H54 (cell line): ENCODE measurements at places on chromosomes 12 and 14.

DNA sequence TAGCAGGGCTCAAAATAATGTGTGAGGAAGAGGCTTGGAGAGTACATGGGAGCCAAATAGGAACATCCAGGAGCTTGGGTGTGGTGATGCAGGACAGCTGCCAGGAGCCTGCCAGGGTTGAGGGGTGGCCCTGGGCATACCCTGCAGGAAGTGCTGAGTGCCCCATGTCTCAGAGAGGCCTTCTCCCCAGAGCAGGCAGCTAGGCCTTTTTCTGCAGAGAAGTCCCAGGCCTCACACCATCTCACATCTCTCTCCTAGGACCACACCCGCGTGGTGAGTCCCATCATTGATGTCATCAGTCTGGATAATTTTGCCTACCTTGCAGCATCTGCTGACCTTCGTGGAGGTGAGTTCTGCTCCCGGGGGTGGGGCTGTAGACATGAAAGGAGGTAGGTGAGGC, 66.9 kb downstream of the ERH start:
- no peak for DNase-seq

DNA sequence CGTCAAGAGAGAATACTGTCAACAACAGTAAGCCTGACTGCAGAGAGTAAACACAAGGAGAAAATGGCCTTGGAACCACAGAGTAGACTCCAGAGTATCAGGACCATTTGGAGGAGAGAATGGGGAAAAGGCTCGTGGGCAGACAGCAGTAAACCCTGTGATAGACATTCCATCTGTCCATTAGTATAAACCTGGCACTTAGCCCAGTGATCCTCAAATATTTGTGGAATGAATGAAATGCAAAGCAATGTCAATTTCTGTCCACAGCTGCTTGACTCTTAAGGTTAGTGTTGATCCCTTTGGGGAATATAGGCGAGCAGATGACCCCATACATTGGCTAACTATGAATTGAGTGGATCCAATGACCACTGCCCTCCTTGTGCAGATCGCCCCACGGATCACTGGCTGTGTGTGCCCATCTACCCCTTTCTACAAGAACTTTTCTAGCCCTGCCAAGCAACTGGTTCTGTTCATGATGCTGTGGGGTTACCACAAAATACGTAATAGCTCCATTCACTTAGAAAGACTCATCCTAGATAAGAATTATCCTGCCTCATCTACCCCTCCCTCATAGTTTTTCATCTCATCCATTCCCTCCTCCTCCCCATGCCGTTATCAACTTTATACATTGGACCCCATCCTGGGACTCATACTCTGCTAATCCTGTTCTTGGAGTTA, 846.8 kb downstream of the NRXN3 start:
- DNase-seq: peak; percentile 1

- DNase-seq: no peak
These were observed 233.0 kb upstream of the PLEKHG7 start for GRCh38 chr12:92469837-92470236.

GRCh38 chr12:26833743-26834490, 923 bp upstream of the ITPR2 start:
- no peak for DNase-seq

DNA sequence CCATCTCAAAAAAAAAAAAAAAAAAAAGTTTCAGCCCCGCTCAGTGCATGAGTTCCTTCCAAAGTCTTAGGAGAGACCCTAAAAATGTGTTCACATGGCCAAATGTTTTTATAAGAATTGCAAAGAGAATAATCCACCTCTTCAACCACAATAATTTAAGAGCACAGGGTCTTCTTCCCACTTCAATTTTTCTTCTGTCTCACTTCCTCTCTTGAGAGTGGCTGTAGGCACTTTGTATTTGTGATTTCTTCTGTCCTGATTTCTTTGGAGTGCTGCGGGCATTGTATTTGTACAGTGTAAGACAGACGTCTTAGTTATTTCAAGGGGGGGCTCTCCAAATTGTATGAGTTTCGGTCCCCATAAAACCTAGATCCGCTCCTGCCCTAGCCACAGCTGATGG, 58.3 kb downstream of the C12orf56 start:
- DNase-seq: no peak

DNA sequence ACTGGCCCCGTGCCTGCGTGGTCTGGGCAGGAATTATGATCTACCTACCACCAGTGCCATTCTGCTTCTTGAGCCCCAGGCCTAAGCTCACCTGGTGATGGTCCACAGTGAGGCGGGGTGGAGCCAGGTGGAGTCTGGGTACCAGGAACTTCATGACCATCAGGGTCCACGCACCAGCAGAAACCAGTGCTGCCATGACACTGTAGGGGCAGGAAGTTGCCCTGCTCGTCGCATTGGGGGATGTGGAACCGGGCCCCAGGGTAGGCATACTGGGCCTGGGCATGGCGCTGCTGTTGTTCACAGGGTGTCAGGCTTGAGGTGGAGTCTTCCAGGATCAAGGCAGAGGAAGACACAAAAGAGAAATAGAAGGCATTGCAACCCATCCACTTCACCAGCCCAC, 29.6 kb downstream of the RTRAF start:
- DNase-seq: no peak

DNA sequence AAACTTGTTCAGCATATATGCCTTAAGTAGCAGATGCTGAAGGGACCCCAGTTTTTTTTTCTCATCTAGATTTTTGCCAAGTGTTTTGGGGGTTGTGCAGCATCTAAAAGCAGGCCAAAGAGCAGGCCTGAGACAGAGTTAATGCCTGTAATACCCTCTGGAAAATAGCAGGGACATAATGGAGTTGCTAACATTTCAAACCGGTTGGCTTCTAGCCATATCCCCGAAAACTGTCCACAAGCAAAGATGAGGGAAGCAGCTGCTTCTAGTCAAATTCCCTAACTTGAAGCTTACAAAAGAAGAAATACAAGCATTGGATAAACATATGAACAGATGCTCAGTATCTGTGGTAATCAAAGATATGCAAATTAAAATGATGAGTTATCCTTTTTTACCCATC, 52.1 kb upstream of the AEBP2 start:
- DNase-seq: no peak

- DNase-seq: peak; percentile 72
These were observed 91.9 kb downstream of the TMEM30B start for GRCh38 chr14:61188978-61189808.

DNA sequence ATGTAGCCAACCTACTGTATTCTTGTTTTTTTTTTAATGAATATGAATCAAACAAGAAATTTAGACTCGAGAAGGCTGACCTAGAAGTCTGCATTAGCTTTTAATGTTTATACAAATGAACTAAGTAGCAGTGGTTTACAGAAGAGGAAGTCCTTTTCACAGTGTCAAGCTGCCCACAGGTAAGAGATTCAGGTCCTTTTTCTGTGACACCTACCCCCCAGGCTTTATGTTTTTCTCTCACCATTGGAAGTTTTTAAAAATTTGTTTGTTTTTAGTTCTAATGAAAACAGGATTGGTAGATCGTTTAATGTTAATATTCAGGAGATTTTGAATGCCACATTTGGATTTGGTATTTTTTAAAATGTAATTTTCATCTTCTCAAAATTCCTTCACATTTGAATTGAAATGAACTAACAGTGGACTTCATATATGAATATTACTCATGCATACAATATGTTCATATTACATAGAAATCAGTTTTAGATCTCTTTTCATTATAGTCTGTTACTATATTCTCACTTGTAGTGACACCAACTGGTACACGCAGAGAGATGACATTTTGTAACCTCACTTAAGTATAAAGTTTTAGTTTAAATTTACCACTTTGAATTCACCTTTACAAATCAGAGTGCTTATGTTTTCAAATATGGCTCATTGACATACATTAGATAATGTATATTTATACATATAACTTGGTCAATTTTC, 29.7 kb downstream of the ATF7IP start:
- DNase-seq: no peak

DNA sequence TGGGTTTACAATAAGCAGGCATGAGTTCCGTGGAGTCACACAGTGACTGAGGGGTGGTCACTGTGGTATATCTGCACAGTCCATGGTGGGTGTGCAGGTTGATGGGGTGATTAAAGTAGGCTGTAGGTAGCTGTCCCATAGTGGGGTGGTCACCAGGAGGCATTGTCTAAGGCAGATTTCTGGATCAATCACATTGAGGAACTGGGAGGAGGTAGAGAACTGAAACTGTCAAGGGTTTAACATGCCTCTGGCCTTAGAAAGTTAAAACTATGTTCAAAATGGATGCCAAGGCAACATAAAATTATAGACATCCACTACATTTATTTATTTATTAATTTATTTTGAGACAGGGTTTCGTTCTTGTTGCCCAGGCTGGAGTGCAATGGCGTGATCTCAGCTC, 8.3 kb downstream of the ADCK1 start:
- DNase-seq: no peak

- no peak for DNase-seq
These were observed 56.4 kb upstream of the ISM2 start for GRCh38 chr14:77554816-77555599.

DNA sequence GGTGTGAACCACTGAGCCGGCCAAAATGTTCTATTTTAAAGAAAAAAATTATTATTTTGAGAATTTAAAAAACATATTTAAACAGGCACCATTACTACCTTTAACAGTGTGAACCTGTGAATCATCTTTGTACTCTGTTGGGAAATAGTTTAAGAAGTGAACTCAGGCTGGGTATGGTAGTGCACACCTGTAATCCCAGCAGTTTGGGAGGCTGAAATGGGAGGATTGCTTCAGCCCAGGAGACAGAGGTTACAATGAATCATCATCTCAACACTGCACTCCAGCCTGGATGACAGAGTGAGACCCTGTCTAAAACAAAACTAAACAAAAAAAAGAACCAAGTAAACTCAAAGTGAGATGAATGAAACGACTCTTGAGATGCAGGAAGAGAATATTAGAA, 3.1 kb upstream of the WDR89 start:
- no peak for DNase-seq

DNA sequence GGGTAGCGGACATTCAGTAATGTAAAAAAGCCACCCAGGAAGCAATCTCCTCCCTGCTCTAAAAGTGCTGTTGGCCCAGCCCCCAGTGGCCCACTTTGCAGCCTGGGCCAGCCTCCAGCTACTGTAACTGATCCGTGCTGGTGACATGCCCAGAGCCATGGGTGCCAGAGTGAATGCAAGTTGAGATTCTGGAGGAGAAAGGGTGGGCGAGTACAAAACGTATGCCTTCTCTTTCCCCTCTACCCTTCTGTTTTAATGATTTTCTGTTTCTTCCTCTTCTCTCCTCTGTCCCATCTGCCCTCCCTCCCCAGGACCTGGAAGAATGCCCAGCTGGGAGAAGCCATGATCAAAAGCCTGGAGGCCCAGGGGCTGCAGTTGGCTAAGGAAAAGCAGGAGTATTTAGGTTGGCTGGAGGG, 16.9 kb downstream of the PLEKHD1 start:
- DNase-seq: no peak

DNA sequence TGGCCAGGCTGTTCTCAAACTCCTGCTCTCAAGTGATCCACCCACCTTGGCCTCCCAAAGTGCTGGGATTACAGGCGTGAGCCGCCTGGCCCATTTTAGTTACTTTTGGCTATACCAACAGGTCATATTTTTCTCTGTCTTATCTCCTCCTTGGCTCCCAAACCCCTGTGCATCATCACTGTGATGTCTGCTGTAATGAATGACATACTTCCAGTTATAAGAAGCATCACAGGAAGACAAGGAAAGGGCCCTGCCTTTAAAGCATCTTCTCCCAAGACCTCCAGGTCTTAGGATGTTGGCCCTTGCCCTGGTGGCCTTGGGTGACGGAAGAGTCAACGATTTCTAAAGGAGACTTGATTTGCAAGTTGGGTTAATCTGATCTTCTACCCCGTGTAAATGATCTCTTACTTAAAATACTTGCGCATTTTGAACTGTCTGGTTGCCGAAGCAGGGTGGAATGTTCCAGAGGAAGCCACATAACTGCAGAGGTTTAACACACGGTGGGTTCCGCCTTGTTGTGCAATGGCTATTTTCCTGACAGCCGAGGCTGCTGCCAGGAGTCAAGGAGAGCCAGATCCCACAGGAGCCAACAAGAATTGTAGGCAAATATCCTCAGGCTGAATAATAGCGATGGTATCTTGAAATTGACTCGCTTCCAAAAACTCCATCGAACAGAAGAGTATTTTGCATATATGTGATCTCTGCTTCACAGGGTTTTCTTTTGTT, 55.7 kb upstream of the PLXNC1 start:
- no peak for DNase-seq

DNA sequence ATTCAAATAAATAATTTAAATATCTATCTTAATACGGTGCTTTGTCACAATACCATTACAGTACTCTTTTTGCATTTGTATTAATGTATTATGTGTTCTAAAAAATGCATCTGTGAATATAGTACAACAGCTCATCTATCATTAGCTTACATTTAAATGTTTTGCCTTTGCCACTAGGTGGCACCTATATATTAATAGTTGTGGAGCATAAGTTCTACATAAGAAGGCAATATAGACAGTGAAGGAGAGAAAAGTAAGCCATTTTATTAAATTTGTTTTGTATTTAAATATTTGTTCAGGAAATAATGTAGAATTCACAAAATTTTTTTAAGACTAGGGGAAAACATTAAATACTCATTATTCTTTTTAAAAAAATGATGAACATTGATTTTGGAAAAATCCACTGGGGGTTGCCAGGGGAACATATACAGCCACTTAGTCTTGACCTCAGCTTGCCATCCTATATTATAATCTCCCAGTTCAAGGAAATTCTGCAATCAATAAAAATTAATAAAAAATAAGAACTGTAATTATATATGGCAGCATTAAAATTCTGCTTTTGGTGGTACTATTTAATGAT, 9.8 kb downstream of the CCER1 start:
- DNase-seq: peak; percentile 8
